ENCODE measurements at places on chromosomes 1 and 21.

GRCh38 chr1:209434631-209435217, 148.8 kb upstream of the CAMK1G start:
- DNase-seq: no peak
- no peaks in the 10 kb centered on the region for H3K36me3 ChIP-seq
- no peaks in the 10 kb centered on the region for H3K4me1 ChIP-seq
- H3K4me3 ChIP-seq: no peak overlapping the region
- peaks cover 13% of the 10 kb centered on the region for H3K27me3 ChIP-seq

- no peaks in the 10 kb centered on the region for H3K4me1 ChIP-seq
- no peak overlapping the region for H3K27ac ChIP-seq
- DNase-seq: no peak
- H3K27me3 ChIP-seq: no peaks in the 10 kb centered on the region
- H3K4me3 ChIP-seq: no peak overlapping the region
- no peaks in the 10 kb centered on the region for H3K36me3 ChIP-seq
These were observed 943.4 kb downstream of the TTLL7 start for GRCh38 chr1:83055391-83056170.

DNA sequence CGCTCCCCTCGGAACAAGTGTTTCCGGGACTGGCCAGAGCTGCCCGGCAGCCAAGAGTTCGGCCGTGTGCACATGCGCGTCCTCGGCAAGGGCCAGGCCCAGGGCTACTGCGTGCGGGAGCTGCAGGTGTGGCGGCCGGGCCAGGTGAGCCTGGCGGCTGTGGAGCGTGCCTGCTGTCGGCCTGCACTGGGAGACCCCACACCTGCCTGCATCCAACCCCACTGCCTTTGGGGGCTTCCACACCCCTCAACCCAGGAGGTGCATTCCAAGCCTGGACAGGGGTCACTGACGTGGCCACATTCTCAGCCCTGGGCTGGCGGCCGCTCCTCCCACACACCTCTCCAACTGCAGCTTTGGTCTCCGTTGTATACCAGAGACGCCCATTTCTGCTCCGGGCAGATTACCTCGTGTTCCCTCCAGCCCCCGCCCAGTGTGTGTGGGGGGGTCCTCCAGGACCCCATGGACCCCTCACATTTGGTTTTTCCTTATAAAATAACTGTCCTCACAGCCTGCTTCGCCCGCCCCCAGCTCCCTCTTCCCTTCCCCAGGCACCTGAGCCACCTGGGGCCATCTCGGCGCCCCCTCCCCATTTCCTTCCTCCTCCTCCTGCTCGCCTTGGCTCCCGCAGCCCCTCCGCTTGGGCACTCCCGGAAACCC, 6.1 kb downstream of the RNF223 start:
- DNase-seq: no peak
- no peaks in the 10 kb centered on the region for H3K27me3 ChIP-seq
- peak overlapping the region; percentile 41 for H3K27ac ChIP-seq
- H3K4me3 ChIP-seq: peak overlapping the region; percentile 83
- H3K4me1 ChIP-seq: peaks cover 7% of the 10 kb centered on the region

DNA sequence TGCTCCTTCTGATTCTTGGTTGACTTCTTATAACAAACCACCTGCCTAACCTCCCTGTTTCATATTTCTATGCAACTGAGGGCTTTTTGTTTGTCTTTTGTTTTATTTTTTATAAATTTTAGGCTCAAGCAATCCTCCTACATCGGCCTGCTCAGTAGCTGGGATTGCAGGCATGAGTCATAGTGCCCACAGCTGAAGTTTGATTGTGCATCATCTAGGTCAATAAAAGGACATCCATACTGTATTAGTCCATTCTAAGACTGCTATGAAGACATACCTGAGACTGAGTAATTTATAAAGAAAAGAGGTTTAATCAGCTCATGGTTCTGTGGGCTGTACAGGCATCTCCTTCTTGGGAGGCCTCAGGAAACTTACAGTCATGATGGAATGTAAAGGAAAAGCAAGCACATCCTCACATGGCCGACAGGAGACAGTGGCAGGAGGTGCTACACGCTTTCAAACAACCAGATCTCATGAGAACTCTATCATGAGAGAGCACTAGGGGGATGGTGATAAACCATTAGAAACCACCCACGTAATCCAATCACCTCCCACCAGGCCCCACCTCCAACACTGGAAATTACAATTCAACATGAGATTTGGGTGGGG, 285.0 kb downstream of the SIPA1L2 start:
- no peaks in the 10 kb centered on the region for H3K4me1 ChIP-seq
- no peaks in the 10 kb centered on the region for H3K36me3 ChIP-seq
- H3K27ac ChIP-seq: no peak overlapping the region
- H3K27me3 ChIP-seq: peaks cover 5% of the 10 kb centered on the region
- no peak for DNase-seq
- H3K4me3 ChIP-seq: no peak overlapping the region

GRCh38 chr1:178161516-178161915, 67.6 kb downstream of the RASAL2 start:
- no peaks in the 10 kb centered on the region for H3K27me3 ChIP-seq
- no peak overlapping the region for H3K4me3 ChIP-seq
- H3K36me3 ChIP-seq: no peaks in the 10 kb centered on the region

GRCh38 chr1:210696709-210697108, 368.0 kb downstream of the HHAT start:
- H3K36me3 ChIP-seq: no peaks in the 10 kb centered on the region
- no peaks in the 10 kb centered on the region for H3K27me3 ChIP-seq
- H3K4me3 ChIP-seq: no peak overlapping the region
- peaks cover 7% of the 10 kb centered on the region for H3K4me1 ChIP-seq
- no peak for DNase-seq

GRCh38 chr1:23718482-23718881, 24.8 kb upstream of the ELOA start:
- no peak overlapping the region for H3K27ac ChIP-seq
- peaks cover 20% of the 10 kb centered on the region for H3K4me1 ChIP-seq
- no peak for DNase-seq
- peaks cover 1% of the 10 kb centered on the region for H3K36me3 ChIP-seq

GRCh38 chr21:25709684-25710265, 24.9 kb downstream of the ATP5PF start:
- no peak overlapping the region for H3K4me3 ChIP-seq
- DNase-seq: peak; percentile 45
- no peaks in the 10 kb centered on the region for H3K4me1 ChIP-seq
- H3K27ac ChIP-seq: no peak overlapping the region

- no peaks in the 10 kb centered on the region for H3K36me3 ChIP-seq
- peaks cover 23% of the 10 kb centered on the region for H3K4me1 ChIP-seq
- no peaks in the 10 kb centered on the region for H3K27me3 ChIP-seq
- H3K4me3 ChIP-seq: no peak overlapping the region
- H3K27ac ChIP-seq: no peak overlapping the region
These were observed 360.2 kb downstream of the ADGRL2 start for GRCh38 chr1:82160903-82161302.

DNA sequence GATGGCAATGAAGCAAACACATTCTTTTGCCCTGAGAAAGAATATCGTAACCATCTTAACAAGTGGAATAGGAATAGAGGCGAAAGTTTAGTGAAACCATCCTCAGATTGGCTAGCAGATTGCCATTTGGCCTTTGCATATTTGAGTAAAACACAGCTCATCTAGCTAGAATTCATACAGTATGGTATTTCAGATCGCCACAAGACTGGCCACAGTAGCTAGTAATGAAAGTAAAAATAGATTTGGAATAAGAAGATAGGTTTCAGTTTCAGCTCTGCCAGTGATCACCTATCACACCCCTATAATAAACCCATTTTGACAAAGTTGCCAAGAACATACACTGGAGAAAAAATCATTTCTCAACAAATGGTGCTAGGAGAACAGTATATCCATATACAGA, 294.9 kb downstream of the LRRIQ3 start:
- no peaks in the 10 kb centered on the region for H3K4me1 ChIP-seq
- H3K36me3 ChIP-seq: no peaks in the 10 kb centered on the region
- DNase-seq: no peak
- no peak overlapping the region for H3K27ac ChIP-seq
- H3K4me3 ChIP-seq: no peak overlapping the region
- H3K27me3 ChIP-seq: no peaks in the 10 kb centered on the region

DNA sequence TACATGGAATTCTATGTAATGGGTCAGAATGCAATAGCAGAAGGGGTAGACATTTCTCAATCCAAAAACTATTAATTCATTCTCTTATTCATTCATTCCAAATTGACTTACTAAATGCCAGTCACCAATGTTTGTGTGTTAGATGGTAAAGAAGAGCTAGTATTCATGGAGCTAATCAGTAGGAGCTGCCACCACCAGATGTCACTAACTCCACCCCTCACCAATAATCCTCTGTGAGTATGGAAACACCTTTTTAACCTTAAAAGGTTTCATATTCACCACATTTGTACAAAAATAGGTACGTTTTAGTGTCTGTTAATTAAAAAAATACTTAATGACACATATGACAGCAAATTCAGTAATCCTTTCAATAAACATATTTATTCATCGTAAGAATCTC, 131.8 kb upstream of the PKN2 start:
- no peak for DNase-seq
- H3K27ac ChIP-seq: no peak overlapping the region
- no peak overlapping the region for H3K4me3 ChIP-seq
- no peaks in the 10 kb centered on the region for H3K27me3 ChIP-seq

- no peaks in the 10 kb centered on the region for H3K36me3 ChIP-seq
- no peak overlapping the region for H3K27ac ChIP-seq
- no peak overlapping the region for H3K4me3 ChIP-seq
These were observed 39.6 kb upstream of the GRIK3 start for GRCh38 chr1:37073854-37074379.

- no peak overlapping the region for H3K27ac ChIP-seq
- H3K4me1 ChIP-seq: no peaks in the 10 kb centered on the region
- H3K36me3 ChIP-seq: no peaks in the 10 kb centered on the region
- no peak for DNase-seq
- H3K27me3 ChIP-seq: no peaks in the 10 kb centered on the region
These were observed 664.4 kb downstream of the MATN1 start for GRCh38 chr1:30058970-30059369.
